Hepatocyte (in vitro differentiated cells): ENCODE measurements at places on chromosomes 5 and 9. TPM values are rescaled to one million over a fixed set of nuclear protein-coding genes. Genes with fewer than 3 reads are reported as not detected.

UNC13B gene
- 7.1 and 10.4 TPM in 2 replicates for polyA plus RNA-seq

PCDHGA5 gene
- polyA plus RNA-seq: not detected in 2 replicates

GAPVD1 gene
- polyA plus RNA-seq: 22.9 and 25.5 TPM in 2 replicates

TMOD1 gene
- 0.47 and 3.5 TPM in 2 replicates for polyA plus RNA-seq

CCNO gene
- 0.97 and 2.5 TPM in 2 replicates for polyA plus RNA-seq

- no peak overlapping the region for H3K4me3 ChIP-seq
- no peaks in the 10 kb centered on the region for H3K36me3 ChIP-seq
- no peaks in the 10 kb centered on the region for H3K27me3 ChIP-seq
- DNase-seq: peak; percentile 80
- H3K27ac ChIP-seq: no peak overlapping the region
- H3K4me1 ChIP-seq: no peaks in the 10 kb centered on the region
Observed at GRCh38 chr5:132190161-132190817, 37.4 kb downstream of the P4HA2 start.

- no peak overlapping the region for H3K27ac ChIP-seq
- peaks cover 7% of the 10 kb centered on the region for H3K4me1 ChIP-seq
- no peak overlapping the region for H3K4me3 ChIP-seq
- DNase-seq: no peak
Observed at GRCh38 chr5:78661691-78662090, 13.1 kb upstream of the LHFPL2 start.

- H3K4me1 ChIP-seq: no peaks in the 10 kb centered on the region
- H3K4me3 ChIP-seq: peak overlapping the region; percentile 95
- DNase-seq: no peak
- no peaks in the 10 kb centered on the region for H3K36me3 ChIP-seq
Observed at GRCh38 chr5:115542086-115542485, 2.5 kb downstream of the FEM1C start.

- no peak overlapping the region for H3K27ac ChIP-seq
- no peak overlapping the region for H3K4me3 ChIP-seq
- H3K36me3 ChIP-seq: no peaks in the 10 kb centered on the region
- H3K4me1 ChIP-seq: no peaks in the 10 kb centered on the region
Observed at GRCh38 chr5:156378159-156378558, 51.2 kb downstream of the SGCD start.

DNA sequence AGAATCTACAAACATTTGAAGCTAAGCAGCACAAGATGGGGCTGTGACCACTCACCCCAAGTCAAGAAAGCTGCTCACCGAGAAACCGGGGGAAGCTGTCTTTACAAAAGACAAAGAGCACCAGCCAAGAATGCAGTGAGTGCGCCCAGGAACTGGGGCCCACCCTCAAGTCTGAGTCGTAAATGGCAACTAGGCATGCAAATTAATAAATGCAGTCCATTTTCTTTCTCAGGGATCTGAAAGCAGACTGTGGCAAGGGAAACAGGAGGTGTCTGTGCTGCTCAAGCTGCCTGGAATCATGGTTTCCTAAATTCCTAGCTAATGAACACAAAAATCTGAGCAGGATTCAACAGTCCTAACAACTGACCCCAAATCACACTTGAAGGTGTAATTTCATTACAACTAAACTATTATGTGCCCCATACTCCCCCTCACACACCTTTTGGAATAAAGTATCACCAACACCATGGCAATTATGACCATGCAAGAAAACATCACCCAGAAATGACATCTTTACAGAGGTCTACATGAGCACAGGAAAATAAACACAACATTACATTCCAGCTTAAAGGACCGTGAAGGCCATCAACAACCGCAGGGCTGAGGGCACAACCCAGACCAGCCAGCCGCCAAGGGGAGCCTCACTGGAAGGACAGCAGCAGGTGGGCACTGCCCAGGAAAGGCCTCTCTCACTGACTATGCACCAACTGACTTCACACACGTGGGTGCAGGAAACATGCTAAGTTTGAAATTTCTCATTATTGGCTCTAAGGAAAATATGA, 17.6 kb downstream of the NSUN2 start:
- H3K27me3 ChIP-seq: no peaks in the 10 kb centered on the region
- no peaks in the 10 kb centered on the region for H3K36me3 ChIP-seq
- H3K4me1 ChIP-seq: no peaks in the 10 kb centered on the region
- no peak for DNase-seq

DNA sequence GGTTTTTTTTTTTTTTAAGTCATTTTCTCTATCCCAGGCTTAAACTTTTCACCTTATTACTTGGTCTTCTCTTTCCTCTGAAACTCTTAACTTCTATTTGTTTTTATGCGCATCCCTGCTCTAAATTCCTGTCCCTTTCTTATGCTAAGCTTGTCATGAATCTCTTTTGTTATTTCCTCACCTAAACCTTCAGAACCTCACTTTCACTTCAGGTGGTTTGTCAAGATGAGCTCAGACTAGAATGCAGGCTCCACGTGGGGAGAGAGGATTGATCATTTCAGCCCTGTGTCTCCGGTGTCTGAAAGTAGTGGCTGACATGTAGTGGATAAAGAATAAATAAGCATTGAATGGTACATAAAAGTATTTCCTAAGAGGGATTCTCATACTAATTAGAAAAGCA, 63.6 kb downstream of the ANXA1 start:
- H3K4me1 ChIP-seq: no peaks in the 10 kb centered on the region
- no peak for DNase-seq
- no peaks in the 10 kb centered on the region for H3K36me3 ChIP-seq
- no peaks in the 10 kb centered on the region for H3K27me3 ChIP-seq
- no peak overlapping the region for H3K27ac ChIP-seq

DNA sequence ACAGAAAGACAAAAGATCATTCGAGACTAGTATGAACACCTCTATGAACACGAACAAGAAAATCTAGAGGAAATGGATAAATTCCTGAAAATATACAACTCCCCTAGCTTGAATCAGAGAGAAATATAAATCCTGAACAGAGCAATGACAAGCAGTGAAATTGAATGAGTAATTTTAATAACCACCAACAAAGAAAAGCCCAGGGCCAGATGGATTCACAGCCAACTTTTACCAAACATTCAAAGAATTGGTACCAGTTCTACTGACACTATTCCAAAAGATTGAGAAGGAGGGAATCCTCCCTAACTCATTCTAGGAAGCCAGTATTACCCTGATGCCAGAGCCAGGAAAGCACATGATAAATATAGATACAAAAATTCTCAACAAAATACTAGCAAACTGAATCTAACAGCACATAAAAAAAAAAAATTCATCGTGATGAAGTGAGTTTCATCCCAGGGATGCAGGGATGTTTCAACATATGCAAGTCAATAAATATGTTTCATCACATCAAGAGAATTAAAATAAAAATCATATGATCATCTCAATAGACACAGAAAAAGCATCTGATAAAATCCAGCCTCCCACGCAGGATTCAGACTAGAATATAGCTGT, 25.2 kb upstream of the PTGER4 start:
- DNase-seq: no peak
- no peaks in the 10 kb centered on the region for H3K4me1 ChIP-seq
- H3K27ac ChIP-seq: no peak overlapping the region
- no peaks in the 10 kb centered on the region for H3K36me3 ChIP-seq
- H3K4me3 ChIP-seq: no peak overlapping the region

DNA sequence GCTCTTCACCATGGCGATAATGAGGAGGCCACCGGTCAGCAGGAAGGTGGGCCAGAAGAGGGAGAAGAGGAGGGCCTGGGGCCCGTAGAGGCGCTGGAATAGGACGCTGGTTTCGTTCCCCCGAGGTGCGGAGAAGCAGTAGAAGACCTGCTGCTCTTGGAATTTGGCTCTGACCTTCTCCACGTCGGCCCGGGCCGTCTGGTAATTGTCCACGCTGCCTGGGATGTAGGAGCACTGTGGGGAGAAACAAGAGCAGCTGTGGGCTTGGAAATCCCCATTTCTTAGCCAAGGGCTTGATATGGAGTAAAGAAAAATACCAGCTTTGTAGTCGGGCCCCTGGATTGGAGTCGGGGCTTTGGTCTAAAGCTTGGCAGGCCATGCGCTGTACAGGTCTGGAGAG, 10.4 kb downstream of the KCNMB1 start:
- H3K36me3 ChIP-seq: no peaks in the 10 kb centered on the region
- no peak for DNase-seq

DNA sequence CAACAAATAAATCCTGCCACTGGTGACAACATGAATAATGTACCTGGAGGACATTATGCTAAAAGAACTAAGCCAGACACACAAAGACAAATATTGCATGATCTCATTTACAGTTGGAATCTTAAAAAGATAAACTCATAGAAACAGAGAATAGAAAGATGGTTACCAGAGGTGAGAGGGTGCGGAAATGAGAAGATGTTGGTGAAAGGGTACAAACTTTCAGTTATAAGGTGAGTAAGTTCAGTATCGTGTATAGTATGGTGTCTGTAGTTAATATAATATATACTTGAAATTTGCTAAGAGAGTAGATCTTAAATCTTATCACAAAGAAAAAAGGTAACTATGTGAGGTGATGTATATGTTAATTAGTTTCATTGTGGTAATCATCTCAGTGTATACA, 63.3 kb downstream of the PRRC1 start:
- no peak overlapping the region for H3K27ac ChIP-seq
- no peaks in the 10 kb centered on the region for H3K4me1 ChIP-seq
- H3K4me3 ChIP-seq: no peak overlapping the region
- DNase-seq: no peak
- no peaks in the 10 kb centered on the region for H3K36me3 ChIP-seq
- H3K27me3 ChIP-seq: no peaks in the 10 kb centered on the region
